ENCODE measurements at places on chromosomes 2 and 18.

- peaks cover 8% of the 10 kb centered on the region for H3K27me3 ChIP-seq
- H3K36me3 ChIP-seq = no peaks in the 10 kb centered on the region
- no peak overlapping the region for H3K27ac ChIP-seq
- no peak for DNase-seq
- peaks cover 19% of the 10 kb centered on the region for H3K4me1 ChIP-seq
Measured at GRCh38 chr2:9814129-9814868, 29.0 kb upstream of the TAF1B start.

GRCh38 chr2:196113061-196113974, 44.7 kb upstream of the DNAH7 start:
- peak overlapping the region; percentile 54 for H3K4me3 ChIP-seq
- no peaks in the 10 kb centered on the region for H3K36me3 ChIP-seq
- no peaks in the 10 kb centered on the region for H3K27me3 ChIP-seq
- H3K27ac ChIP-seq = no peak overlapping the region
- DNase-seq = no peak

DNA sequence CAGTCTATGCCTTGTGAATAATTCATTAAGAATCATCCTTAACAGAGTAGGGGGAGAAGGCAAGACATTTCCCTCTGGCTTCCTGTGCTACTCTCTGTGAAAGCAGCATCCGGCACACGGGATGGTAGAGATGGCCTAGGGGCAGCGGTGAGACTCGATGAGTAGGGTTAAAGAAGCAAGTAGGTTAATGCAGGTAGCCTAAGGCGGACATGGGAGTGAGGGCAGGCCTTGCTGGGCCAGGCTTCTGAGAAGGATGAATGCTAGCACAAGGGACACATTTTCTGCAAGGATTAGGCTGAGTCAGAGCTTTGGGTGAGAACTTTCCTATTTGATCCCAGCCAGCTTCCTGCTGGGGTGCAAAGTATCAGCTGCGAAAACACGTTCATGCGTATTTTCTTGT, 80.8 kb downstream of the NXPH2 start:
- DNase-seq = no peak
- H3K4me1 ChIP-seq = no peaks in the 10 kb centered on the region
- H3K27ac ChIP-seq = no peak overlapping the region
- H3K4me3 ChIP-seq = no peak overlapping the region

DNA sequence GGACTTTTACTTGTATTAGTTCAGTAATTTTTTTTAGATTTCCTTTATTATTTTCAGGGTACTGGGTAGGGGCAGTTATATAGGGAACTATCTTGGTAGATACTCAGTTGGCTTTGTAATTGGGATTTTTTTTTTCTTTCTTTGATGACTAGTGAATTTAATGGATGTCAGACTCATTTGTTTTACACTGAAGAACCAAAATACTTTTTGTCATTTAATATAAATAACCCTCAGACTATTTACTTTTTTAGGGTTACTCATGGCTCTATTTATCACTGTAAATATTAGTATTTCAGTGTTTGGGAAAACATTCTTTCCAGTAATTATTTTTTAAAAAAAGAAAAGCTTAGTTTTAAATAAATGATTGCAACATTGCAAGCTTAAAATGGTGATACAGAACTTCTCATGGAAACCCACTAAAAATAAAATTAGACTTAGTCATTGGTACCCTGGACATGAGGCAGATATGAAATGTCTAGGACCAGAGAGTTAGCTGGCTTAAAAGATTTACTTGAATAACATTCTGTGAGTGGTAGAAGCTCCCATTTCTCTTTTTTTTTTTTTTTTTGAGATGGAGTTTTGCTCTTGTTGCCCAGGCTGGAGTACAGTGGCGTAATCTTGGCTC, 74.4 kb upstream of the CYP20A1 start:
- H3K27me3 ChIP-seq = no peaks in the 10 kb centered on the region
- H3K27ac ChIP-seq = no peak overlapping the region
- H3K36me3 ChIP-seq = no peaks in the 10 kb centered on the region
- DNase-seq = no peak
- H3K4me1 ChIP-seq = no peaks in the 10 kb centered on the region
- no peak overlapping the region for H3K4me3 ChIP-seq

GRCh38 chr2:102086150-102086872, 56.2 kb upstream of the IL1R1 start:
- no peak for DNase-seq
- H3K4me3 ChIP-seq = no peak overlapping the region
- H3K27me3 ChIP-seq = peaks cover 39% of the 10 kb centered on the region
- H3K4me1 ChIP-seq = peaks cover 13% of the 10 kb centered on the region
- no peak overlapping the region for H3K27ac ChIP-seq

- peaks cover 11% of the 10 kb centered on the region for H3K36me3 ChIP-seq
- peaks cover 7% of the 10 kb centered on the region for H3K4me1 ChIP-seq
- H3K27me3 ChIP-seq = no peaks in the 10 kb centered on the region
- peak; percentile 28 for DNase-seq
- no peak overlapping the region for H3K27ac ChIP-seq
Measured at GRCh38 chr18:54181856-54182602, 42.4 kb downstream of the MBD2 start.

DNA sequence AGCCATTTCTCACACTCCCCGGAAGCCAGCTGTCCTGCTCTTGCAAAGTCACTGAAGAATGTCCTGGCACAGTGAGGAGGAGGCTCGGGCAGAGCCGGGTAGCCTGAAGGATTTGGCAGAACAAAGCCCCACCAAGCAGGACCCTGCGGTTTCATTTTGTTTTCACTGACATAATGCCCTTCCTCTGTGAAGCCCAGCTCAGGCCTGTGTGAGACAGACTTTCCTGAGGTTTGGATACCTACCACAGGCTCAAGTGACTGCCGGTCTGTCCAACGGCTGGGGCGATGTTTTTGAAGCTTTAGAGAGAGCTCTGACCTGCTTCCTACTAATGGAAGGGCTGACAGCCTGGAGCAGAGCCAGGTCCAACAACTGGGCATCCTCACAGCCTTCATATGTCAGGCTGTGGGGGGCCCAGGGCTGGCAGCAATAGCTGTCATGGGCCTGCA, 99.8 kb upstream of the FZD7 start:
- no peak overlapping the region for H3K27ac ChIP-seq
- H3K4me3 ChIP-seq = no peak overlapping the region
- H3K4me1 ChIP-seq = no peaks in the 10 kb centered on the region
- no peak for DNase-seq
- peaks cover 8% of the 10 kb centered on the region for H3K27me3 ChIP-seq

- H3K27me3 ChIP-seq = no peaks in the 10 kb centered on the region
- no peaks in the 10 kb centered on the region for H3K4me1 ChIP-seq
- DNase-seq = no peak
- no peaks in the 10 kb centered on the region for H3K36me3 ChIP-seq
- H3K4me3 ChIP-seq = no peak overlapping the region
- no peak overlapping the region for H3K27ac ChIP-seq
Measured at GRCh38 chr18:39375066-39375465, 1809.5 kb upstream of the CELF4 start.

GRCh38 chr2:113068249-113068648, 479 bp downstream of the IL1F10 start:
- H3K4me1 ChIP-seq = no peaks in the 10 kb centered on the region
- no peaks in the 10 kb centered on the region for H3K36me3 ChIP-seq
- no peak overlapping the region for H3K27ac ChIP-seq
- no peak overlapping the region for H3K4me3 ChIP-seq
- DNase-seq = no peak

GRCh38 chr2:179622635-179623300, 238.6 kb downstream of the ZNF385B start:
- H3K36me3 ChIP-seq = no peaks in the 10 kb centered on the region
- H3K27ac ChIP-seq = no peak overlapping the region
- no peak overlapping the region for H3K4me3 ChIP-seq
- no peak for DNase-seq
- no peaks in the 10 kb centered on the region for H3K27me3 ChIP-seq
- no peaks in the 10 kb centered on the region for H3K4me1 ChIP-seq

GRCh38 chr2:52473526-52473925, 1294.1 kb upstream of the CHAC2 start:
- no peak for DNase-seq
- H3K4me3 ChIP-seq = no peak overlapping the region
- no peaks in the 10 kb centered on the region for H3K4me1 ChIP-seq
- H3K27me3 ChIP-seq = no peaks in the 10 kb centered on the region

DNA sequence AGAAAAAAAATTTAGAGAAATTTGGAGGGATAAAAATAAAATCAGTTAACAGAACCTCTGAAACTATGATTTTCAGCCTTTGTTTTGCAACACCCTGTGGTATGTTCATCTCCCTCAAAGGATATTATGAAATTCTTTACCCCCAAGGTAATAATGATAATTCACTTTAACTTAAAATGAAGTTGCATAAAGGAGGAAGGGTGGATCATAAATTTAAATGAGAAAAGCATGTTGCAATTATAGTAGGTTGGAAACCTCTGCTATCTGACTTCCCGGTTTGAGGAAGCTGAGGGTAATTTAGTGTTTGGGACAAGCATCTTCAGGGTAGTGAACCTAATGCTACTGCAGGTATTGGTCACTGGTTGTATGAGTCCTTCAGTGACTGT, 102.9 kb downstream of the BABAM2 start:
- DNase-seq = no peak
- H3K4me3 ChIP-seq = no peak overlapping the region
- no peaks in the 10 kb centered on the region for H3K27me3 ChIP-seq
- peaks cover 31% of the 10 kb centered on the region for H3K36me3 ChIP-seq
- peaks cover 19% of the 10 kb centered on the region for H3K4me1 ChIP-seq
- H3K27ac ChIP-seq = no peak overlapping the region

DNA sequence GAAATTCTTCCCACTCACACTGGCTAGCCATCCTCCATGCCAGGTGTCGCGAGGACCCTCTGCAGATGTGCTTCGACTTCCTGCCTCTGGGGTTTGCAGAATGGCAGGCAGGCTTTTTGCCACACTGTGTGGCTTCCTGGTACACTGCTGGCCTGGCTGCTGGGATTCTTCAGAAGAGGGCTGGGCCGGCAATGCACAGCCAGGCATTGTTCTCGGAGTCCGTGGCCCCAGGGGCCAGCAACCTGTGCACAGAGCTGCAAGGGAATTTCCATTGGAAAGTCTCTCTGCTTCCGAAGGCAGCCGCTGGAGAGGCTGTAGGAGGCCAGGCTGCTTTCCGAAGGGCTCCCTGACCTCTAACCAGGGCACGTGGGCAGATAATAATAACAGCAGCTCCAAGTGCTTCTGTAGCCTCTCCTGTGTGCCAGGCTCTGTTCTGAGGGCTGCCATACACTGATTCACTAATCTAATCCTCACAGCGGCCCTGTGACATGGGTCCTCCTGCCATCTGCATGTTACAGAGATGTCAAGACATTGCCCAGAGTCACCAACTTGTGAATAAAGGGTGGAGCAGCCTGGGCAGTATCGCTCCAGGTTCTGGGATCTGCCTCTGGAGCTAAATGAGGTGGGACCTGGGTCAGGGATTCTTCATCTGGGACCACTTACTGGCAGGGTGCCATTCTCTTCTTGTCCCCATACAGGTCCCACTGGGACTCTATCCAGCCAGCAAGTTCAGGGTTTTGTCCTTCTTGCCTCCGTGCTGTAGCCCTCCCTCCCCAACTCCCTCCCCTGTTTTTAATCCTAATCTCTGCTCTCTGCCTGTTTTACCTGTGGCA, 5.0 kb downstream of the LDLRAD4 start:
- H3K4me1 ChIP-seq = peaks cover 24% of the 10 kb centered on the region
- DNase-seq = no peak
- H3K27me3 ChIP-seq = peaks cover 19% of the 10 kb centered on the region
- no peak overlapping the region for H3K4me3 ChIP-seq
- H3K36me3 ChIP-seq = peaks cover 2% of the 10 kb centered on the region

DNA sequence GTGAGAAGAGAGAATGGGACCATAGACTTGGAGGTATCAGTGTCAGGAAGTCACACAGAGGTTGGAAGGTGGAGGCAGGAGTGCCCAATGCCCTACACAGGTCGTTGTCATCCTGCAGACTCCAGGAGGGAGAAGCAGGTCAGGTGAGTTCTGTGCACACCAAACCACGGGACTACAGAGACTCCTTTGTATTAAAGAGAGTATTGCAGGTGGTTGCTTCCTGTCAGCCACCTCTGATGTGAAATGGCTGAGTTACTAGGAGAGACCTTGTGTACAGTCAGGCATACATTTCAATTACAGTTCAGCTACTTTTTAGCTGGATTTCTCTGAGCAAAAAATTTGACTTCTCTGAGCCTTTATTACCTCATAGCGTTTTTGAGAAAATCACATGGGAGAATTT, 51.6 kb downstream of the SPP2 start:
- DNase-seq = no peak
- peaks cover 33% of the 10 kb centered on the region for H3K4me1 ChIP-seq
- no peak overlapping the region for H3K27ac ChIP-seq
- H3K4me3 ChIP-seq = no peak overlapping the region
- peaks cover 2% of the 10 kb centered on the region for H3K36me3 ChIP-seq

- no peaks in the 10 kb centered on the region for H3K27me3 ChIP-seq
- H3K27ac ChIP-seq = no peak overlapping the region
- no peak for DNase-seq
- H3K4me3 ChIP-seq = no peak overlapping the region
- peaks cover 14% of the 10 kb centered on the region for H3K4me1 ChIP-seq
Measured at GRCh38 chr2:64582774-64583340, 58.7 kb downstream of the AFTPH start.

DNA sequence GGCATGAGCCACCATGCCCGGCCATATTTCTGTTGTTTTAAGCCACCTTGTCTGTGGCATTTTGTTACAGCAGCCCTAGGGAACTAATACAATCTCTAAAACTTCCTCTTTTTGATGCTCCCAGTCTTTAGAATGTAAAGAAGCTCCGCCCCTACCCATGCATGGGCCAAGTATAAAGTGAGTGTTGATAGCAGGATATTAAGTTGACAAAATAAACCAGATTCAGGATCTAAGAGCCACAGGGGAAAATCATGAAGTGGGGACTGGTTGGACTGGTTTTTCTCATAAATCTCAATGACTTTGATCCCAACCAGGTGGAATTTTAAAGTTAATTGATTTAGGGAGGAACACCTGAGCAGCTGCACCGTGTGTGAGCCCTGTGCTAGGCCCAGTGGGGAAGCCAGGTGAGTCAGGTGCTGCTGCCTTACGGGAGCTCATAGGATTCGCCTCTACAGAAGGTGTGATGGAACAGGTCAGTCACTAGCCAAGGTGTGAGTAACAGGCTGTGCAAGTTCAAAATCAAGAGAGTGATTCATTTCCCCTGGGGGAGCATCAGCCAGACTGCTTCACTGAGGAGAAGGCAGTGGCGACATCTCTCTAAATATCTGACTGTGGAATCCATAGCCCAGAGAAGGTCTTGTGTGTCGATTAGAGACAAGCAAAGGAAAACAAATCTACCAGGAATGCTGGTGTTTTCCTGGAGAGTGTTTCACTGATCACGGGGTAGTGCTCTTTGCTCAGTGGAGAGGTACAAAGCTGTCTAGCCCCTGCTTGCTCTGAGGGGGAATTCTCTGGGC, 63.0 kb upstream of the MSH2 start:
- no peak overlapping the region for H3K4me3 ChIP-seq
- H3K27ac ChIP-seq = no peak overlapping the region
- no peak for DNase-seq
- peaks cover 3% of the 10 kb centered on the region for H3K4me1 ChIP-seq
- H3K36me3 ChIP-seq = no peaks in the 10 kb centered on the region

All from T-helper 2 cell treated with Interferon-gamma antibody and Interleukin-4, amounts not matched to agents 5 μg/mL and 100 μg/mL, for 36 hours (primary cell).